Osteoblast (primary cell): ENCODE measurements at places on chromosomes 11 and 22. TPM values are rescaled to one million over a fixed set of nuclear protein-coding genes. Genes with fewer than 3 reads are reported as not detected.

GRCh38 chr11:34427186-34427805 is 11.4 kb upstream of the CAT start:
- DNase-seq: peak; percentile 76

- DNase-seq: peak; percentile 72
These were observed 562 bp downstream of the DGAT2 start for GRCh38 chr11:75768909-75769771.

DNA sequence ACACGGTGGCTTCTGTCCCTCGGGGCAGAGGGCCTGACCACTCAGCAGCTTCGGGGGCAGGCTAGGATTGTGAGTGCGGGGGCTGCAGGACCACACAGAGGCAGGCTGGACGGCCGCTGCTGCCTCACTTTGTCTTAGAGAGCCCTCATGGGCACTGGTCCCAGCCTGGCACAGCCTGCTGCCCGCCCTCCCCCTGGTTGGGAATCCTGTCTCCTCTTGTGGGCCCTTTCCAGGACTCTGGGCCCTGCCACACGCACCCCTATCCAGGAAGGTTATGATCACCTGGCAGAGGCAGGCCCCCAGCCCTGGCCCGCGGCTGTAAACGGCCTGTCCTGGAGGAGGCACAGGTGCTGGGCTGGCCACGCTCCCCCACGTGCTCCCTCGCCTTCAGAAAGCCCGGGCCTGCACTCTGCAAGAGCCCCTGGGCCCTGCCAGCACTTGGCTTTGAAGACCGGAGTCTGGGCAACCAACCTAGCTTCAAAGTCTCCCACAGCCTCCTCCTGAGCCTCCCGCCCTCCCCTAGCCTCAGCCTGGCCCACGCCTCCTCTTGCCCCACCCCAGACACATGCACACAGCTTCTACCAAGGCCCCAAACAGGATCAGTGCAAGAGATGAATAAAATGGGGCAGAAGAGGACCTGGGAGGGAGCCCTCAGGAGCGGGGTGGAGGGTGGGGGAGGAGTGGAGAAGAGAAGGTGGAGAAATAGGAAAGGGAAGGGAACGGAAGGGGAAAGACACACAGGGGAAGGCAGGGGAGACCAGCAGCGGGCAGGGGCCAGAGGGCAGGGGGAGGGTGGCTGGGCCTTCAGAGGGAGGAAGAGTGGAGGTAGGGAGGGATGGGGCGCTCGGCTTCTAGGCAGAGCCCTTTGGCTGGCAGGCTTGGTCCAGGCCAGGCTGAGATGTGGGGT is 31.0 kb downstream of the SYT7 start:
- peak; percentile 90 for DNase-seq

DNA sequence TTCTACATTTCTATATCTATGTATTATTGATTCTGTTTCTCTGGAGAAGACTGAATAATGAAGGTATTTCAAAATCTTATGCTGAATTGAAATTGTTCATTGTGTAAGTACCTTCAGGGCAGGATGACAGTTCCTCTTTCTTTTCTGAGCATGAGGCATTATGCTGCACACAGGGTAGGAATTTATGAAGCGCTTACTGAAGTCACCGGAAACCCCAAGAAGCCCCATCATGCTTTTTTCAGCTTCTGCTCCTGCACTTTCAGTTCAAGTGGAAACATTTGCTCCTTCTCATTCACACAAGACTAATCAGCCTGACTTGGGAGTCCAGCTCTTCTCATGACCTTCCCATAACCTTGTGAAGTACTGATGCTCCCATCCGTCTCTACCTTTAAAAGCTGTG is 314.7 kb upstream of the SORL1-AS1 start:
- no peak for DNase-seq

DNA sequence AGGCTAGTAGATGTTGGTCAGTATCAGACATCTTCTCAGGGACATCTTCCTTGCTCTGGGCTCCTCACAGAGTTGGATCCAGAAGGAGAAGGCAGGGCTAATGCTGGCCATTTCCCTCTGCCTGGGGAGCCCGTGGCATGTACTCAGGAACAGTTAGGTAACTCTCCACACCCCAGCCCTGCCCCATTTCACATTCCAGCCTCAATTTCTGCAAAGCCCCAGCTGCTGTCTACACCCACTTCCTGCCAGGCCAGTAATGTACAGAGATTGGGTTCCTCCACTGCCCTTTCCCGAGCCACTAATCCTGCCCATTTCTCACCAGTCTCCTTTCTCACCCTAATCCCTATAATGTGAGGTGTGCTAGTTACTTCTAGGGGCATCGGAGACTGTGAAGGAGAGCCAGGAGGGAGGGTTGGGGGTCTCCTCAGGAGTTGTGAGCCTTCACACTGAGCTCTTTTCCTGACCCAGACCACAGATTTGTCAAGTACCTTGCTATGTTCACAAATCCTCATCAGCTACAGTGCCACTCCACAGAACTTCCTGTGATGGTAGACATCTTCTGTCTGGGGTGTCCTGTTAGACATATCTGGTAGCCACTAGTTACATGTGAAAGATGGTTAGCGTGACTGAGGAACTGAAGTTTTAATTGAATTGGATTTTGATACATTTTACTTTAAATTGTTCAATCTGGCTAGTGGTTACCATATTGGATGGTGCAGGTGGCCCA is 1.3 kb upstream of the SEC14L3 start:
- DNase-seq: no peak

DNA sequence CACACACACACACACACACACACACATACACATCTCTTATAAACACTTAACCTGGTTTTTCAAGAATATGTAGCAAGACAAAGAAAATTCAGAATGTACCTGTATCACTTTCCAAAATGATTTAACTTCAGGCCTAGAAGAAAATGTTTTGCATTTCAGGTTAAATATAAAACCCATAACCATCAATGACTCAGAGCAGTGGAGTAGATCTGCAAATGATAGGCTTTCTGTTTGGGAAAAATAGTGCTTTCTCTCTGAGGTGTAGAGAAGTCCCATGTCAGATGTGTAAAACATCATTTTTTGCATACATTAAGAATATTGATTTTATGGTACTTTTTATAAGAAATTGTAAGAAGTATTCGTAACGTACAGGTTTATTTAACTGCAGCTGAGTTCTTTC is 116.9 kb downstream of the STK33 start:
- no peak for DNase-seq

GRCh38 chr11:9095421-9095820 is 4.0 kb upstream of the SCUBE2 start:
- peak; percentile 55 for DNase-seq

DNA sequence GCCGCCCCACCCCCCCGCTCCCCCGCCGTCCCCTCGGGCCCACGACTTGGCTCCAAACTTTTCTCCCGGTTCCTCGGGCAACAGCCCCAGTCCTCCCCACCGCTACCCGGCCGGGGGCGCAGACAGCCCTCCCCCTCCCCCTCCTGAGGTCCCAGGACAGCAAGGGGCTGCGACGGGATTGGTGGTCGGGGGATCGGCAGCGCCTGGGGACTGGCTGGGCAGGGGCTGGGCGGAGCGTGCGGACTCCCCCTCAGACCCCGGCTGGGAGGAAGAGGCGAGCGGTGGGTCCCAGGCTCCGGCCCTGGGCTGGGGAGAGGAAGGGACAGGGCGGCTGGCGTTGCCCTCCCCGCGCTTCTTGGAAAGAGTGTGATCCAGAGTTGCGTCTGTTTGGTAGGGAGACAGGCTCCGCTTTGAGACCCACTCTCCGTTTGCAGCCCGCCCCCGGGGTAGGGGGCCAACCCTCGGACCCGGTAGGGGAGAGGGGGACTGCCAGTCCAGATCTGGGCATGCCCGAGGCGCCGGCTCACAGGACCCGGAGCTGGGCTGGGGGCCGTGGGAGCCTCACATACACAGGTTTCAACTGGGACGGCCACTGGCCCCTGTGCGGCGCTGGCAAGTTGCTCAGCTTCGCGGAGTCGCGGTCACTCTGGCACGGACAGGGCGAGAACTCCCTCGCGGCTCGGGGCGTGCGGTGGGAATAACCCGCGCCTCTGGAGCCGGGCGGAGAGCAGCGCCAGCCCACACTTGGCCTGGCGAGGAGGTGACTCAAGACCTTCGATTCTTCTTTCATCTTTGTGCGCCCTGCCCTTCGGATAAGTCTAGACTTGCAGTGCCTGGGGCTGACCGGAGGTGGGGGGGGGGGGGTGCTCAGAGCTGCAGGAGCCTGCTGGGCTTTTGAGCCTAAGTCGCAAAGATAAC is 999 bp downstream of the TSKU start:
- peak; percentile 98 for DNase-seq

- DNase-seq: no peak
These were observed 27.6 kb downstream of the TREH start for GRCh38 chr11:118651820-118652219.

GRCh38 chr22:19912271-19912999 is 29.1 kb upstream of the COMT start:
- DNase-seq: peak; percentile 36

DNA sequence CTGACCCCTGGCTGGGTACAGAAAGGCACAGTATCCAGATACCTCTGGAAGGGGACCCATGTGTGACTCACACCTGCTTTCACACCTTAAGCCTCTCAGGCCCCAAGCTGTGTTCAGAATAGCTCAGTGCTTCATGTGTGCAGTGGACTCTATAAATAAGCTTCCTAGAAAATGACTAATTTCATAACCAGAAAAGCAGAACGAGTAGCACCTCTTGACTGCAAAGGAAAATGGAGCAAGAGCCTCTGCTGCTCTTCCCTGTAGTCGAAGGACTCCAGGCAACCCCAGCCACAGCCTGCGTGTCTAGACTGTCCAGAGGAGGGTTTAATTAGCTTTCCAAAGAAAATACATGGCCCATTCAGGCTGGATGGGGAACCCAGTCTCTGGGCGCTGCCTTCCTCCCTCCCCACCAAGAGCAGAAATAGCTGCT is 23.1 kb downstream of the PTPN5 start:
- no peak for DNase-seq

- peak; percentile 98 for DNase-seq
These were observed 27.6 kb downstream of the TENM4 start for GRCh38 chr11:79413268-79413667.

DNA sequence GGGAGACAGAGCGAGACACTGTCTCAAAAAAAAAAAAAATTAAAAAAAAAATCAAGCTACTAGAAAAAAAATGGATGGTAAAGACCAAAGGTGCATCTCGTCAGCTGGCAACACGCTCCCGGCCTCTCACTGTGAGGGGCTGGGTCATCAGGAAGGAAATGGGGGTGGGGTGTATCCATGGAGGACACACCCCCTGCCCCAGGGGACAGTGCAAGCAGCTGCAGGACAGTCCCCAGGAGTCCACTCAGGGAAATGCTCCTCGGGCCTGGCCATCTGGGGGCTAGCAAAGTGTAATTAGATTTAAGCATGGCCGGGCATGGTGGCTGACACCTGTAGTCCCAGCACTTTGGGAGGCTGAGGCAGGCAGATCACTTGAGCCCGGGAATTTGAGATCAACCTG is 23.1 kb downstream of the TTLL1 start:
- peak; percentile 2 for DNase-seq

Gene E2F8
- total RNA-seq: 0.29 and 0.36 TPM in 2 replicates

Gene HTR3A
- total RNA-seq: not detected in 2 replicates

Gene OR4A16
- total RNA-seq: not detected in 2 replicates

Gene OSBP
- 35.1 and 35.9 TPM in 2 replicates for total RNA-seq

Gene NDUFA6
- total RNA-seq: 33.0 and 41.6 TPM in 2 replicates

Gene FAM180B
- total RNA-seq: not detected in 2 replicates

Gene GAB4
- not detected in 2 replicates for total RNA-seq

Gene SMC1B
- total RNA-seq: not detected in 2 replicates

Gene BDNF
- 6.9 and 8.0 TPM in 2 replicates for total RNA-seq

Gene GUCY1A2
- total RNA-seq: under 0.01 and 0.29 TPM in 2 replicates

Gene GSTT2
- total RNA-seq: 0.59 and 1.1 TPM in 2 replicates

Gene C22orf15
- 0.72 and 0.88 TPM in 2 replicates for total RNA-seq
